ENCODE measurements at places on chromosomes 7 and 10. TPM values are rescaled to one million over a fixed set of nuclear protein-coding genes. Genes with fewer than 3 reads are reported as not detected.

Gene GDF10
- total RNA-seq = 6.3 TPM

Gene PKD1L1
- 0.94 TPM for total RNA-seq

Gene PKD2L1
- not detected for total RNA-seq

Gene TMEM236
- total RNA-seq = not detected

Gene TLX1
- total RNA-seq = not detected

Gene AKR1C2
- 22.8 TPM for total RNA-seq
